ENCODE measurements at places on chromosomes 13 and 19.
A peak's percentile ranks its signal among the peaks of the same experiment; 100 is the strongest.

- no peak for DNase-seq
Observed at GRCh38 chr13:111790621-111791020, 276.3 kb upstream of the SOX1 start.

- DNase-seq = no peak
Observed at GRCh38 chr13:45870232-45870631, 18.7 kb upstream of the SIAH3 start.

- DNase-seq = peak; percentile 63
Observed at GRCh38 chr13:33230178-33230881, 55.2 kb downstream of the STARD13 start.

- DNase-seq = no peak
Observed at GRCh38 chr19:11347546-11348039, 1.3 kb downstream of the CCDC159 start.

GRCh38 chr13:37616131-37616530 is 17.6 kb upstream of the POSTN start:
- DNase-seq = peak; percentile 55

GRCh38 chr13:107842562-107843180 is 372.7 kb downstream of the LIG4 start:
- peak; percentile 62 for DNase-seq

GRCh38 chr19:38375098-38375493 is 725 bp downstream of the PSMD8 start:
- no peak for DNase-seq

Data from fibroblast of skin of right biceps (primary cell).